Right lobe of liver (tissue), 6 donors: ENCODE measurements at places on chromosomes 7 and 10. TPM values are rescaled to one million over a fixed set of nuclear protein-coding genes. Genes with fewer than 3 reads are reported as not detected.
A peak's percentile ranks its signal among the peaks of the same experiment; 100 is the strongest.

DNA sequence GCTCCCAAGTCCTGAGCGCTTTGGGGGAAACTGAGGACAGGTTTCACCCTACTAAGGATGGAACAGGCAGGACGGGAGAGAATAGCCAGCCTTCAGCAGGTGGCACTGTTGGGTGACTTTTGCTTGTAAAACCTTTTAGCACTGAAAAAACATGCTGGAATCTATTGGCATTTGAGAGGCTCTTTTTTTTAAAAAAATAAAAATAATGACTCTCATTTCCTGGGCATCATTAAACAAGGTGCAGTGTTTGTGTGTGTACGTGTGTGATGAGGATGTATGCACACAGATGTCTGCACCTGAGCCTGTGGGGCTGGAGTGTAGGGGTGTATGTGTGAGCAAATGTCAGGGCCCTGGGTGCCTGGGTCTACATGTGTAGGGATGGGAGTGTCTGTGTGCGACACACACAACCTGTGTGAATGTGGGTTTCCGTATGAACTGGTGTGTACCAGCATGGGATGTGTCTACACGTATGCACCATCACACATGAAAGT lies 177.9 kb downstream of the RPS24 start:
- DNase-seq = no peak
- H3K36me3 ChIP-seq = no peaks in the 10 kb centered on the region
- H3K4me3 ChIP-seq = no peak overlapping the region
- no peaks in the 10 kb centered on the region for H3K27me3 ChIP-seq
- no peaks in the 10 kb centered on the region for H3K4me1 ChIP-seq

DNA sequence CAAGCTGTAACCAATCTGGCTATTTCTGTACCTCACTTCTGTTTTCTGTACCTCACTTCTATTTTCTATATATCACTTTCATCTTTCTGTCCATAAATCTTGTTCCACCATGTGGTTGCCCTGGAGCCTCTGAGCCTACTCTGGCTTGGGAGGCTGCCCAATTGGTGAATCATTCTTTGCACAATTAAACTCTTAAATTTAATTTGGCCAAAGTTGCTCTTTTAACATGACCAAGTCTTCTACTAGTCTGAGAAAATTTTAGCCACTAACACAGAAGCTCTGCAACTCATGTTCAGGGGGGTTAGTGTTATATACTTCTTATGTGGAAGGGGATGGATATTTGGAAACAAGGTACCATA lies 503.5 kb downstream of the KIF20B start:
- no peaks in the 10 kb centered on the region for H3K4me1 ChIP-seq
- no peaks in the 10 kb centered on the region for H3K36me3 ChIP-seq
- no peak overlapping the region for H3K27ac ChIP-seq
- H3K4me3 ChIP-seq = no peak overlapping the region

- no peak overlapping the region for H3K27ac ChIP-seq
- no peak for DNase-seq
- no peaks in the 10 kb centered on the region for H3K27me3 ChIP-seq
- H3K4me3 ChIP-seq = no peak overlapping the region
- H3K36me3 ChIP-seq = no peaks in the 10 kb centered on the region
- H3K4me1 ChIP-seq = no peaks in the 10 kb centered on the region
These were observed 5.3 kb downstream of the CYP26C1 start for GRCh38 chr10:93065675-93066543.

DNA sequence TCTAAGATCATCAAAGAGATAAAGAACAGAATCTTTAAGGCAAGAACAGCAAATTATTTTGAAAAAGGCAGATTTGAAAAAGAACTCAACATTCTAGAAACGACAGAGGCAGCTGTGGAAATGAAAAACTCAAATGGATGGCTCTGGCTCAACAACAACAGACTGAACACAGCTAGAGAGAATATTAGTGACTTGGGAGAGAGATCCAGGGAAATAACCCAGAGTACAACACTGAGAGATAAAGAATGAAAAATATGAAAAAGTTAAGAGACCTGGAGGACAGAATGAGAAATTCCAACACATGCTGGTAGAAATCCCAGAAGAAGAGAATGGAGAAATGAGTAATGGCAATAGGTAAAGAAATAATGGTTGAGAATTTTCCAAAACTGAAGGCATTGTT lies 17.9 kb upstream of the ZNF777 start:
- H3K27me3 ChIP-seq = no peaks in the 10 kb centered on the region
- peaks cover 62% of the 10 kb centered on the region for H3K36me3 ChIP-seq
- no peak overlapping the region for H3K27ac ChIP-seq
- DNase-seq = no peak

- H3K36me3 ChIP-seq = no peaks in the 10 kb centered on the region
- H3K27me3 ChIP-seq = no peaks in the 10 kb centered on the region
- DNase-seq = no peak
- no peaks in the 10 kb centered on the region for H3K4me1 ChIP-seq
- no peak overlapping the region for H3K27ac ChIP-seq
These were observed 273.0 kb upstream of the BMPER start for GRCh38 chr7:33632322-33632721.

- DNase-seq = no peak
- no peaks in the 10 kb centered on the region for H3K27me3 ChIP-seq
- no peak overlapping the region for H3K27ac ChIP-seq
- no peaks in the 10 kb centered on the region for H3K36me3 ChIP-seq
These were observed 7.8 kb upstream of the PANK1 start for GRCh38 chr10:89652806-89653370.

DNA sequence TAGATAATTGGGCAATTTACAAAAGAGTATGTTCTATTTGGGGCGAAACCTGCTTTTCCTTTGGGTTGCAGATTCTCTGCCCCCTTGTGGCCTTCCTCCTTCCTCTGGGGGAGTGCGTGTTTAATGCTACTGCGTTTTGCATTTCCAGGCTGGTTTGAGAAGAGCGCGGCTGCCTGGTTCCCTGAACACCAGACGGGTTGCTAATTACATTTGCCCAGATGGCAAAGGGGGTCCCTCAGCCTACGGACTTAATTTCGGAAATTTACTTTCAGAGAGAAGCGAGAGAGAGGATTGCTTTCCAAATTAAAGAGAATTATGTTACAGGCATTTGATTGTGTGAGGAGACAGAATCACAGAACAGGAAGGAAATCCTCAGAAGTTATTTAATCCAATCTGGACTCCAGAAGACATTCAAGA lies 91.9 kb upstream of the JAZF1 start:
- no peaks in the 10 kb centered on the region for H3K36me3 ChIP-seq
- H3K27ac ChIP-seq = no peak overlapping the region
- peaks cover 3% of the 10 kb centered on the region for H3K27me3 ChIP-seq
- peak; percentile 55 for DNase-seq
- H3K4me3 ChIP-seq = no peak overlapping the region

GRCh38 chr7:46854958-46855473 lies 726.9 kb downstream of the TNS3 start:
- DNase-seq = no peak
- H3K27me3 ChIP-seq = no peaks in the 10 kb centered on the region
- H3K4me3 ChIP-seq = no peak overlapping the region
- H3K27ac ChIP-seq = no peak overlapping the region

DNA sequence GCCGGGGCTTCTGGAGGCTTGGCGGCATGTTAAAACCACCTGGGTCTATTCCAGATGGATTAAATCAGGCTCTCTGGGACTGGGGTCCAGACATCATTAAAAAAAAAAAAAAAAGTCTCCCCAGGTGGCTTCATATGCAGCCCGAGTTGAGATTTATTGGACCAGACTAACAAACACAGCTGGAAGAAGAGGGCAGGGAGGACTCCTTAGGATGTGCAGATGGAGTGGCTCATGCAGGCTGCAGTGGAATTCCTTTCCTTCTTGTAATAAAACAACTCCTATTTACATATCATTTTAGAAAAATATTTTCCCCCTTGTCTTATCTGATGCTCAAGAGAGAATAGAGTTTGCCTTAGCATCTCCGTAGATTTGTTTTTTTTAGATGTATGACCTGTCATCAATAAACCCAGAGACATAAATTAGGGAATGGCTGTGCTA lies 238.1 kb downstream of the CAMK1D start:
- H3K27me3 ChIP-seq = no peaks in the 10 kb centered on the region
- no peak overlapping the region for H3K4me3 ChIP-seq
- DNase-seq = no peak
- no peak overlapping the region for H3K27ac ChIP-seq

GRCh38 chr7:100571829-100572116 lies 1.9 kb downstream of the SAP25 start:
- H3K27me3 ChIP-seq = no peaks in the 10 kb centered on the region
- H3K4me3 ChIP-seq = no peak overlapping the region
- no peaks in the 10 kb centered on the region for H3K4me1 ChIP-seq

GRCh38 chr7:105454095-105454747 lies 65.5 kb upstream of the SRPK2 start:
- no peaks in the 10 kb centered on the region for H3K36me3 ChIP-seq
- no peak for DNase-seq
- no peaks in the 10 kb centered on the region for H3K4me1 ChIP-seq
- no peak overlapping the region for H3K27ac ChIP-seq

DNA sequence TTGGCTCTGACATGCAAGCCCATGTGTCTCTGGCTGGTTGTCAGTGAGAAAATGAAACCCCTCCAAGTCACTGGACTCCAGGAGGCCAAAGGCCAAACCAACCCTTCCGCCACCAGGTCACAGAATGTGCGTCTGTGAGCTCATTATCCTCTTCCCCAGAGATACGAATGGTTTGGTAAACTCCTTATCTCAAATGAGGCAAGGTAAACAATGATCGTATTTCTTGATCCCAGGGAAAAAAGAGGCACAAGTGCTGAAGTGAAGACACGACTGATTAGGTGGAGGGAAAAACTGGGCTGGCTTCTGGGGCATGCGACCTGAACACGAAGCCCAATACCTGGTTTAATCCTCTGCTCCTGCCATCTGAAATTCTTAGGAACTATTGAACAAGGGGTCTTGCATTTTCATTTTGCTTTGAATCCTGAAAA lies 70.6 kb upstream of the ARID5B start:
- no peak overlapping the region for H3K27ac ChIP-seq
- no peaks in the 10 kb centered on the region for H3K4me1 ChIP-seq
- no peak overlapping the region for H3K4me3 ChIP-seq
- no peaks in the 10 kb centered on the region for H3K27me3 ChIP-seq
- DNase-seq = no peak

GRCh38 chr7:104604706-104605105 lies 276.3 kb downstream of the LHFPL3 start:
- no peaks in the 10 kb centered on the region for H3K4me1 ChIP-seq
- no peaks in the 10 kb centered on the region for H3K36me3 ChIP-seq
- H3K27me3 ChIP-seq = no peaks in the 10 kb centered on the region
- no peak for DNase-seq
- no peak overlapping the region for H3K27ac ChIP-seq

DNA sequence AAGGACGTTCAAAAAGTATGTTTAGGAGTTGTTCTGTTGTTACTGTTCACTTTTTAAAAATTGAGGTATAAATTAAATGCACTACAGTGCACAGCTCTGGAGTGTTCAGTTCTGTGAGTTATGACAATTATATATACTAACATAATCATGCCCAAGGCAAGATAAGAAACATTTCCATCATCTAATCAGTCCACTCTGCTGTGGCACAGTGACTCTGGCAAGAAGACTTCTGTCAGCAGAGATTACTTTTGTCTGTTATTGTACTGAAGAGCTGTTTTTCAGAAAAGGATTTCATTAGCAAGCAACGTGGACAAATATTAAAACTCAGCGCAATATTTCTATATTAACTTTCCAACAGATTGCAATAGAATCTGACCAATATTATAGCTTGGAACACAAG lies 32.0 kb downstream of the ICA1 start:
- no peaks in the 10 kb centered on the region for H3K36me3 ChIP-seq
- H3K4me3 ChIP-seq = no peak overlapping the region
- H3K27ac ChIP-seq = no peak overlapping the region
- H3K4me1 ChIP-seq = no peaks in the 10 kb centered on the region
- no peaks in the 10 kb centered on the region for H3K27me3 ChIP-seq
- DNase-seq = no peak

- no peak for DNase-seq
- no peaks in the 10 kb centered on the region for H3K4me1 ChIP-seq
- H3K36me3 ChIP-seq = no peaks in the 10 kb centered on the region
- no peaks in the 10 kb centered on the region for H3K27me3 ChIP-seq
These were observed 376.2 kb upstream of the MGMT start for GRCh38 chr10:129090618-129091366.

- H3K4me3 ChIP-seq = no peak overlapping the region
- no peak overlapping the region for H3K27ac ChIP-seq
- DNase-seq = no peak
- no peaks in the 10 kb centered on the region for H3K36me3 ChIP-seq
- no peaks in the 10 kb centered on the region for H3K4me1 ChIP-seq
These were observed 36.6 kb downstream of the CRHR2 start for GRCh38 chr7:30645661-30646060.

Gene ASAH2
- 6.4 TPM for total RNA-seq

Gene AGMO
- 38.2 TPM for total RNA-seq

Gene TMEM229A
- not detected for total RNA-seq

Gene ANKRD16
- 1.8 TPM for total RNA-seq

Gene GTPBP4
- total RNA-seq = 6.6 TPM

Gene CYP3A4
- 1,608 TPM for total RNA-seq

Gene PCDH15
- not detected for total RNA-seq

Gene TMEM139
- total RNA-seq = 20.8 TPM

Gene ZP3
- total RNA-seq = 0.31 TPM

Gene KCP
- total RNA-seq = not detected

Gene CCDC71L
- total RNA-seq = 35.0 TPM

Gene FGL2
- total RNA-seq = 8.8 TPM

Gene INPP5A
- total RNA-seq = 17.6 TPM
